ENCODE measurements at places on chromosomes 2 and 18.

DNA sequence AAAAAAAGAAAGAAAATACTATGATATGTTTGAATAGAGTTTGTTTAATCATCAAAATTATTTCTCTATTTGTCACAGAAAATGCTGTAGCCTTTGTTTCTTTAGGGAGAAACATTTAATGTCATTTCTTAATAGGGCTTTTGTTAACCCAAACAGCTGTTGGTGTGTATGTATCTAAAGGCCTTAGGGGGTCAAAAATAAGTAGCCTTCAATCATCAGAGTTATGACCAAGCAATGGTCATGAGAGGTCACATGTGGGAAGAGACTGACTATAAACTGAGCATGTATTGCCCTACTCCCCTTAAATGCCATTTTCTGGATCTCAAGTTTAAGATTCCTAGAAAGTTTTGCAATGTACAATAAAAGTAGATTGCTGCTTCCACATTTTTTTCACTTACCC is 22.7 kb downstream of the HNMT start:
- no peak for DNase-seq

DNA sequence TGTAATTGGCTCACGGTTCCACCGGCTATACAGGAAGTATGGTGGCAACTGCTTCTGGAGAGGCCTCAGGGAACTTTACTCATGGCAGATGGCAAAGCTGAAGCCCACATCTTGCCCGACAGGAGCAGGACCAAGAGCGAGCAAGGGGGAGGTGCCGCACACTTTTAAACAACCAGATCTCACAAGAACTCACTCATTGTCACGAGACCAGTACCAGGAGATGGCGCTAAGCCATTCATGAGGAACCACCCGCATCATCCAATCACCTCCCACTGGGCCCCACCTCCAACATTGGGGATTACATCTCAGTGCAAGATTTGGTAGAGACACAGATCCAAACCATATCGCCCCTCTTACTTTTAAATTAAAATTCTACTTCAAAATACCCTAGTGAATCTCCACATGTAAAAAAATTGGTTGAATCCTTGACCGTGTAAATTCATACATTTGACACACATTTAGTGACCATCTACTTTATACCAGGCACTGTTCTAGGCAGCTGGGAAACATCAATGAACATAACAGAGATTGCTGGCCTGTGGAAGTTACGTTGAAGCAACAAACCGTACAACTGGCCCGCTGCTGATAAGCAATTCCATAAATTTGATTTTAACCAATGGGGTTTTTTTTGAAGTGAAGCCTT is 87.6 kb downstream of the ALPK2 start:
- DNase-seq, result peak; percentile 26

GRCh38 chr2:204483608-204484081 is 61.6 kb upstream of the PARD3B start:
- DNase-seq, result no peak

GRCh38 chr2:61775956-61776570 is 77.8 kb downstream of the FAM161A start:
- no peak for DNase-seq

DNA sequence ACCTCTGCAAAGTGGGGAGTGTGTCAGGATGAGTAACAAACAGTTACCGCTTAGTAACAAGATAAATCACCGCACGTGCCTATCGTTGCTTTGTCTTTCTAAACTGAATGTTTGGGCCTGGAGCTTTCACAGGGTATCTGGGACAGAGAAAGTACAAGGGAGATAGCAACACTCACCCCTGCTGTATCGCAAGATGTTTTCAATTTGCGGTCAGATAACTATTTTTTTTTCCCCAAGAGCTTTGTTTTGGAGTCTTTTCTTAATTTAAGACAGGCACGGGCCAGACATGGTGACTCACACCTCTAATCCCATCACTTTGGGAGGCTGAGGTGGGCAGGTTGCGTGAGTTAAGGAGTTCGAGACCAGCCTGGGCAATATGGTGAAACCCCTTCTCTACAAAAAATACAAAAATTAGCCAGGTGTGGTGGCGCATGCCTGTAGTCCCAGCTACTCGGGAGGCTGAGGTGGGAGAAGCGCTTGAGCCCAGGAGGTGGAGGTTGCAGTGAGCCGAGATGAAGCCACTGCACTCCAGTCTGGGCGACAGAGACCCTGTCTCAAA is 146.6 kb downstream of the GBX2 start:
- DNase-seq, result no peak

- no peak for DNase-seq
Observed at GRCh38 chr2:85222792-85223191, 89.6 kb downstream of the TCF7L1 start.

DNA sequence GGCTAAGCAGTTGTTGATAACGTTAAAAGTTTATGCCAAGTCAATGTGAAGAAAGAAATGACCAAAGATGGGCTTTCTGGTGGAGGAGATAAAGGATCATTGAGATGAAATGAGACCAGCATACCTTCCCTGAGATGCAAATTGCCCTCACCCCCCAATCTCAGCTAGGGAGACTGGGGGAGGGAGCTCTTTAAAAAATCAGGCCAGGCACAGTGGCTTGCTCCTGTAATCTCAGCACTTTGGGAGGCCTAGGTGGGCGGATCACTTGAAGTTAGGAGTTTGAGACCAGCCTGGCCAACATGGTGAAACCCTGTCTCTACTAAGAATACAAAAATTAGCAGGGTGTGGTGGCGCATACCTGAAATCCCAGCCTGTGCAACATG is 30.9 kb upstream of the KCMF1 start:
- no peak for DNase-seq

DNA sequence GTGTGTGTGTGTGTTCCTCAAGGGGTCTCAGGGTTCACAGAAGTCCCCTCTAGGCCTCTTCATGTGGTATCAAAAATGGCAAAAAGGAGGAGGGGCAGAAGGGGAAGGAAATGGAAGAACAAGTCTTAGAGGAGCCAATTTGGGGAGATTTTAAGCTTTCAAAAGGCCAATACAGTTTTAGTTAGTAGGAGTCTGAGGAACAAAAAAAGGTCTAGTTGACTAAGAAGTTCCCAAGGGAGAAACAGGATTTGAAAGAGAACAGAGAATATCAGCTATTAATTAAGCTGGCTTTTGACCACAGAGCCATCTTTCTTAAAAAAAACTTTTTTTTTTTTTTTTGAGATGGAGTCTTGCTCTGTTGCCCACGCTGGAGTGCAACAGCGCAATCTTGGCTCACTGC is 7.1 kb downstream of the RNF125 start:
- DNase-seq, result no peak

GRCh38 chr2:85678794-85679672 is 11.0 kb upstream of the SFTPB start:
- DNase-seq, result peak; percentile 64

DNA sequence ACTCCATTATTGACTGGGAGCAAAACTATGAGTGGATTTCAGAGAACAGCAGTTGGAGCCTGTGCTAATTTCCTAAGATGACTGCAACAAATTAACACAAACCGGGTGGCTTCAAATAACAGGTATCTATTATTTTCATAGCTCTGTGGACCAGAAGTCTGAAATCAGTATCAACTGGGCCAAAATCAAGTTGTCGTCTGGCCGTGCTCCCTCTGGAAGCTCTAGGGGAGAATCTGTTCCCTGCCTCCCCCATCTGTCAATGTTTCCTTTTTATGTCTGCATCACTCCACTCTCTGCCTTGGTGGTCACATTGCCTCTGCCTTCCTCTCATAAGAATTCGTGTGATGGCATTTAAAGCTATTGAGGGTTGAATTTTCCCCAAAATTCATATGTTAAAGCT is 269.8 kb downstream of the TMX3 start:
- no peak for DNase-seq

- DNase-seq, result peak; percentile 32
Observed at GRCh38 chr2:197309691-197310231, 819 bp downstream of the ANKRD44 start.

DNA sequence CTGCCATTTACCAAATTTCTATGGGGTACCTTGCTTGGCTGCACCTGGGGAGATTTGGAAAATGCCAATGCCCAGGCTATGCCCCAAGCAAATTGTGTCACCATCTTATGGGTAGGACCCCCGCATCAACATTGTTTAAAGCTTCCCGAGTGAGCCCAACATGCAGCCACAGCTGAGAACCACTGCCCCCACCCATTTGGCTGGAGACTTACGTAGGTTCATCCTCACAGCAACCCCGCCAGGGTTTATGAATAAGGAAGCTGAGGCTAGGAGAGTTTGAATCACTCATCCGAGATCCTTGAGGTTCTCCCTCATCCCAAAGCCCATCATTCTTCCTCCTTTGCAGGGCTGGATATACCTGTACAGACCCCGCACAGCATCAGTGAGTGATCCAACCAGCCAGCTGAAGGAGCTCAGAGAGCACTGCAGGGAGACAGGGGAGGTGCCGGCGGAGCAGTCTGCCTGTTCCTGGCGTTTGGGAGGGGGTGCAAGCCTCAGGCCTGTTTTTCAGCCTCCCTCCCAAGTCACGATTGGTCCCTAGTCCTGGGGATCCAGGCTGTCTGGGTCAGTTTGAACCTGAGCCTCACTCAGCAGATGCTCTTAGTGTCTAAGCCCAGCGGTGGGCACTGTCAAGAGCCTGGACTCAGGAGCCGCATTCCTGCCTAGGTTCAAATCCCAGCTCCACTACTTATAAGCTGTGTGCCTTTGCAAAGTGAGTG is 164.9 kb downstream of the SMAD7 start:
- DNase-seq, result no peak

DNA sequence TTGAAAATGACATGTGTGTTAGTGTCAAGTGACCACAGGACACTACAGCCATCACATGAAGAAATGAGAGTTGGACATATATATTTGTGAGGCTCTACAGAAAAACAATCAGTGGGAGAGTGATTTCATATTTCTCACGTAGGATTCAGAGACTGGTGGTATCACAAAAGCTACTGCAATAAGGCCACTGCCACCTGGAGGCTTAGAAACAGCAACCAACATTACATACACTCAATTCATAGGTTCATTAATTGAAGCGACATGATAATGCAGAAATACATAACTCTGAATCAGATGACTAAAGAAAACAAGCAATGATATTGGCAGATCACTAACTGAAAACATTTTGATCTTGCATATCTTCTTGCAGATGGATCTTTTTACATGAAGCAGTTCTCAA is 248.1 kb upstream of the KLHL14 start:
- DNase-seq, result no peak

DNA sequence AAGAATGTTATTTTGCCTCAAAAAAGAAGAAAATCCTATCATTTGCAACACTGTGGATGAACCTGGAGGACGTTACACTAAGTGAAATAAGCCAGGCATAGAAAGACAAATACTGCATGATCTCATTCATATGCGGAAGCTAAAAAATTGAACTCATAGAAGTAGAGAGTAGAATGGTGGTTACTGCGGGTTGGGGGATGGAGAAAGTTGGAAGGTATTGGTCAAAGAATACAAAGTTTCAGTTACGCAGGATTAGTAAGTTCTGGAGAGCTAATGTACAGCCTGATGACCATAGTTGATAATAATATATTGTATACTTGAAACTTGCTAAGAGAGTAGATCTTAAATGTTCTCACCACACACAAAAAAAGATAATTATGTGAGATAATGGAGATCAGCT is 5.0 kb upstream of the GALNT5 start:
- DNase-seq, result no peak

DNA sequence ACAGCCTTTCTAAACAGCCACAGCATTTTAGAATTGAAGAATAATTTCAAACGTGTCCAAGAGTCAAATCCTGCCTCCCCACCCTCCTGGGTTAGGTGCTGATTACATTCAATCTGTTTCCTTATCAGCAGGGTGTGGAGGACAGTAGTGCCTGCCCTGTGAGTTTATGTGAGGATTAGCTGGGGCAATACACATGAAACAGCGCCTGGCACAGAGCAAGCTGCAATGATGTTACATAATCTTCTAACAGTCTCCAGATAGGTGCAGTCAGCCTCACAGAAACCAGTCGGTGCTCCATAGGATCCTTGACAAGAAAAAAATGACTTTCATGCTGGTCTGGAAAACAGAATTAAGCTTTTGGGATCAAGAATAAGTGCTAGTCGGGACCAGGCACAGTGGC is 91.7 kb upstream of the ITGA6 start:
- no peak for DNase-seq

- no peak for DNase-seq
Observed at GRCh38 chr18:23012249-23012648, 79.1 kb downstream of the RBBP8 start.

DNA sequence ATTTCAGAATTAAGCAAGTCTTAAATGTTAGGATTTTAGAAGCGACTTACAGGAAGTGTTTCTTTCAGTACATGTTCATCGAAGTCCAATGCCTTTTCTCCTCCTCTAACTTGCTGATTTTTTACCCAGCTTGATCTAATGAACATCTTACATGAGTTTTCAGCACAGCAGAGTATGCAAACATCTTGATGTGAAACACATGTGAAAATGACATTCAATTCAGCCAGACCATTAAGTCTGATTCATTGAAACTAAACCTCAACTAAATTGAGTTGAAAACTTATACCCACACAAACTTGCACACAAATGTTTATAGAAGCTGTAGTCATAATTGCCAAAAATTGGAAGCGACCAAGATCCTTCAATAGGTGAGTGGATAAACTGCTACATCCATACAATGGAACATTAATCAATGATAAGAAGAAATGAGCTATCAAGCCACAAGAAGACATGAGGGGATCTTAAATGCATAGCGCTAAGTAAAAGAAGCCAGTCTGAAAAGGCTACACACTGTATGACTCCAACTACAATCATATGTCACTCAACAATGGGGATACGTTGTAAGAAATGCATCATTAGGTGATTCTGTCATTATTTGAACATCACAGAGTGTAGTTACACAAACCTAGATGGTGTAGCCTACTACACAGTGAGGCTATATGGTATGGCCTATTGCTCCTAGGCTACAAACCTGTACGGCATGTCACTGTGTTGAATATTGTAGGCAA is 18.5 kb downstream of the PSTPIP2 start:
- no peak for DNase-seq

GRCh38 chr18:69865776-69866175 is 81.9 kb downstream of the CD226 start:
- no peak for DNase-seq

- DNase-seq, result peak; percentile 18
Observed at GRCh38 chr2:119659601-119660342, 19.2 kb upstream of the TMEM177 start.

GRCh38 chr2:176125772-176126054 is 3.2 kb downstream of the HOXD9 start:
- no peak for DNase-seq

- no peak for DNase-seq
Observed at GRCh38 chr2:54590216-54591120, 133.0 kb upstream of the EML6 start.

DNA sequence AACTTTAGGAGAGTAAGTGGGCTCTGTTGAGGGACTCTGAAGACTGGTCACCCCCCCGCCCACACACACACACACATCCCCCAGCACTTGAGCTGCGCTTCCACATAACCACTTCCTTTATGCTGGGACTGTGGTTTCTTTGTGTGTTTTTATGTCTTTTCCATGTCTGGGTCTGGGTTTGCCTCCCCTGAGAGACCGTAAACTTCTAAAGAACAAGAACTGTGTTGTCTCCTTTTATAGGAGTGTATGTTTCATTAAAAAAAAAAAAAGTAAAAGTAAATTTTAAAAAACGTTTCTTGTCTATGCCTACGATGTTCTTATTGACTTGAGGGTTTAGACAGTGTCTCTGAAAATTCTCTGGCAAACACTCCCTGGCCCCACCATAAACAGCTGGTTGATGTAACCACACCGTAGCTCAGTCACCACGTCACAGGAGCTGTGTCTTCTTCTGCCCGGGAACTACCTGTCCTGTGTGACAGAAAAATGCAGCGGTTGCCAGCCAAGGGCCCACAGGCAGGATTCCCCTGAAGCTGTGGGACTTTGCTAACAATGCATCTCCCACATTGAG is 68.0 kb downstream of the KLHL29 start:
- peak; percentile 6 for DNase-seq

GRCh38 chr18:48928787-48929186 is 22.0 kb downstream of the SMAD7 start:
- DNase-seq, result peak; percentile 62

GRCh38 chr2:241813644-241814392 is 4.8 kb downstream of the NEU4 start:
- no peak for DNase-seq

All from stimulated activated CD4-positive, alpha-beta T cell treated with anti-CD3 and anti-CD28 coated beads, Interleukin-4, amount 100 ng/mL, for 48 hours (primary cell).